ENCODE measurements at places on chromosomes 3 and 15.
A peak's percentile ranks its signal among the peaks of the same experiment; 100 is the strongest.

GRCh38 chr15:73239564-73240215, 129.1 kb downstream of the HCN4 start:
- DNase-seq = no peak

GRCh38 chr3:123282461-123282860, 80.7 kb downstream of the SEC22A start:
- DNase-seq = no peak

DNA sequence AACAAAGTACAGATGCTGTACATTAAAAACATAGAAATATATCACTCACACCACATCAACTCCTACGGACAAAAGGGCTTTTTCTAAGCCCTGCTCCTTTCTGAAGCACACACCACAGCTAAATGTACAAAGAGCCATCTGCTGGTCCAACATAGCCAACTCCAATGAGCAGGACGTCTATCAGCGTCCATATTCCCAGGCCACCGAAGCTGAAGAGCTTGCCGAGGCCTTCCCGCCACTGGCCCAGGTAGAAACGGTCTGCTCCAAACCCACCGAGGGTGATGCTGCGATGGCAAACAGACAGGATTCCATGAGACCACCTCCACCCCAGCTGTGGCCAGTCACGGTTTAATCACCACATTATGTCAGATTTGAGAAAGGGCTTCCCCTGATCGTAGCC, 9.8 kb downstream of the TM2D3 start:
- no peak for DNase-seq

GRCh38 chr3:3560591-3561311, 238.5 kb upstream of the LRRN1 start:
- DNase-seq = no peak

DNA sequence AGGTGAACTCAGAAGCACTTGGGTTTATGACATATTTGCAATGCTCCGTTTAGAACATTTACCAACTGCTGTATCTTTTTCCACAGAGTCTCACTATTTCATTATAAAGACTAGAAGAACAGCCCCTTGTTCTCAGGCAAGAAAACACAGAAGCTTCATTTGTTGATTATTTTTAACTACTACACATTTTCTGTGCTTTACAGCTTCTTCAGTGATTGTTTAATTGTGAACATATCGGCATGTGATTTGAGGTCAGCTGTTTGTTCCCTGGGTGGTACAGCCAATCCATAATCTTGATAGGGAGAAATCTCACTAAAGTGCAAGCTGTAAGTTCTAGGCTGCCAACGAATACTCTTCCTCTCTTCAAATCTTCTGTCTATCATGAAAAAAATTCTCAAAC, 31.0 kb upstream of the DLG1 start:
- DNase-seq = no peak

- DNase-seq = no peak
These were observed 55.7 kb downstream of the SPSB4 start for GRCh38 chr3:141106842-141107241.

DNA sequence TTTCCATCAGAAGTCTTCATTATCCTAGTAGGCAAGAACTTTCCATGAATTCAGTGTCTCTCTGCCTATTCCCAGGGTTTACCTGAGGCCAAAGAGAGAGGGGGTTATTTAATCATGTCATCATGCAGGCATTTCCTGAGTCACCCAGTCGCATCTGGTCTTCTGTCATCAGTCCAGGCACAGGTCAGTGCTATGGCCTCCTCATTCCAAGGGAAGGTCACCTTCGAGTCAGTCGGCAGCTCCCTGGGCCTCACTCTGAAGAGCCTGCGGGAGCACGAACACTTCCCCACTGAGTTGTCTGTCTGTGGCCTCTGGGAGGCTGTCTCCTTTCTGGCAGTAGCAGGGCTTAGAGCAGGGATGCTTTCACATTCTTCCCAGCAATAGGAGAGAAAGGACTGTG, 26.2 kb upstream of the LRTM1 start:
- DNase-seq = peak; percentile 59

- DNase-seq = no peak
These were observed 131.8 kb upstream of the TOPAZ1 start for GRCh38 chr3:44109771-44110361.

DNA sequence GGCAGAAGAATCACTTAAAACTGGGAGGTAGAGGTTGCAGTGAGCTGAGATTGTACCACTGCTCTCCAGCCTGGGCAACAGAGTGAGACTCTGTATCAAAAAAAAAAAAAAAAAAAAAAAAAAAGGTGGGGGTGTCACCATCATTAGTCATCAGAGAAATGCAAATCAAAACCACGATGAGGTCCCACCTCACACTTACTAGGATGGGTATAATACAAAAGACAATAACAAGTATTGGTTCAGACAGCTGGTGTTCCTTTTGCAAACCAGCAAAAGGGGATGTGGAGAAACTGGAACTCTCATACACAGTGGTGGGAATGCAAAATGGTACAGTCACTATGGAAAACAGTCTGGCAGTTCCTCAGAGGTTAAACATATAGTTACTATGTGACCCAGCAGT, 78.7 kb upstream of the TSC22D2 start:
- no peak for DNase-seq

GRCh38 chr3:36697229-36698001, 66.9 kb downstream of the DCLK3 start:
- DNase-seq = no peak

DNA sequence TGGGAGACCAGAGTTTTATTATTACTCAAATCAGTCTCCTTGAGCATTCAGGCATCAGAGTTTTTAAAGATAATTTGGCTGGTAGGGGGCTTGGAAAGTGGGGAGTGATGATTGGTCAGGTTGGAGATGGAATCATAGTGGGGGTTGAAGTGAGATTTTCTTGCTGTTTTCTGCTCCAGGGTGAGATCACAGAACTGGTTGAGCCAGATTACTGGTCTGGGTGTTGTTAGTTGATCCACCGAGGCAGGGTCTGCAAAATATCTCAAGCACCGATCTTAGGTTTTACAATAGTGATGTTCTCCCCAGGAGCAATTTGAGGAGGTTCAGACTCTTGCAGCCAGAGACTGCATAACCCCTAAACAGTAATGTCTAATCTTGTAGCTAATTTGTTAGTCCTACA, 141.0 kb downstream of the OTOL1 start:
- DNase-seq = no peak

- DNase-seq = no peak
These were observed 213.9 kb downstream of the TP63 start for GRCh38 chr3:189845069-189845468.

GRCh38 chr3:5220193-5220592, 32.7 kb downstream of the EDEM1 start:
- DNase-seq = no peak

DNA sequence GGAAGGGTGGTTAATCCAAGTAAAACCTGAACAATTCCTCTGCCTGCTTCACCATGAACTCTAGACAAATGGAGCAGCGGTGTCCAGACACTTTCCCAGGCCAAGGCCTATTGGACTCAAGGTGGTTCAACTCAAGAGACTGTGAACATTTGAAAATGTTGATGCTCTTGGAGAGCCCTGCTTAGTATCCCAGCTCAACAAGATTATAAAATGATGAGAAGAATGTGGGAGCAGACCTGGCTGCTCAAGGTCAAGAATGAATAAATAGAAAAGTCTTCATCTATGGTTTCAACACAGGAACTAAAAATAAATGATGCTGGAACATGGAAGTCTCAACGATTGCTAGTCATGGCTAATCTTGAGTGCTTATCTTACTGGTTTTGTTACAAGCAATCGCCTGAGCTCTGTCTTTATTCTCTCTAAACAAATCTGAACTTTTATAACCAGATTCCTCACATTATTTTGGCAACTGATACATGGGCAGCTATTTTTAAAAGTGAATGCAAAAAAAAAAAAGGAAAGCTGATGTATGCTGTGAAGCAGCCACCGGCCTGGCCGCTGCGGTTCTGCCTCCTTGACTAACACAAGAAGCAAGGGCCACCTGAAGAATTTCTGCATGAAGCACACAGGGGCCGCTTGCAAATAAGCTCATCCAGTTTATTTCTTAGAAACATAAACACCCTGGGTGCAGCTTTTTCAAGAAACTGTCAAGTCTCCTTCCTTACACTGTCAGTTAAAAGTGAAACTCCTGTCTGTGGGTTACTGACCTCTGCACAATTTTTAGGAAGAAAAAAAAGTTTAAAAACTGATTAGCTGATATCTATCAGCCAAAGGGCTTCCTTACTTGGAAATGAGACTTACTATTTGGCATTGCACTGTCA, 120.1 kb upstream of the ARHGEF3 start:
- no peak for DNase-seq

GRCh38 chr3:142450189-142450588, 2.4 kb upstream of the XRN1 start:
- DNase-seq = no peak

- no peak for DNase-seq
These were observed 169.9 kb upstream of the CTNNB1 start for GRCh38 chr3:41029356-41029755.

GRCh38 chr3:120569222-120570057, 26.7 kb upstream of the NDUFB4 start:
- DNase-seq = no peak

DNA sequence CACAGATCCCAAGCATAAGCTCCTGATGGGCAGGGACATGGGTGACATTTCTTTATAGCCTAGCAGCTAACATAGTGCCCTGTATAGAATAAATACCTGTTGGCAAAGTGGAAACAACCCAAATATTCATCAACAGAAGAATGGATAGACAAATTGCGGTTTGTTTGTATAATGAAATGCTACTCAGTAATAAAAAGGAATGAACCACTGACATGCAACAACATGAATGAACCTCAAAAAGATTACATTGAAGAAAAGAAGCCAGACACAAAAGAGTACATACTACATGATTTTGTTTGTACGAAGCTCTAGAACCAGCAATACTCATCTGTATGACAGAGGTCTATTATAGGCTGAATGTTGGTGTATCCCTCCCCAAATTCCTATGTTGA, 33.6 kb upstream of the GALNT15 start:
- DNase-seq = no peak

DNA sequence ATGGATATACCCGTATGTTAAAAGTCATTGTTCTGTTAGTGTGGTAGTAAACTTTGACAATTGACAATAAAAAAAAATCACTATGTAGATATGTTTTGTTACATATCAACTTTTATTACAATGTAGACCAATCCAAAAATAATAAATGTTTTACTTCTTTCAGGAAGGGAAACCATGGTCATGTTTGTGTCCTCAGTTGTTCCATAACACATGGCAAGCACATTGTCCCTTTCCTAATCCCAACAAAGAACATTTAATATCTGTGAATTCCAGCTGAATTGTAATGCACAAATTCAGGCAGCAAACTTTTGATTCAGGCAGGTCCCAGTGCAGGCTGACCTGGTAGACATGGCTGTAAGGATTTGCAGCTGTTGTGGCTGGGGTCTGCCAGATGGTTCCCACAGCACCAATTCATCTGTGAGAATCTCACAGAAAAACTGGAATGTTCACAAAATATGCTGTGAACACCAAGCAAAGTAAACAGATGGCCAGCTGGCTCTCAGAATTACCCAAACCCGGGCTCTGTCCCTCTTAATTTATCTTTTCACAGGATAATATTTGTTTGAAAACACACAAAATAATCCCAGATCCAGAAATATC, 1.9 kb upstream of the SPG21 start:
- DNase-seq = no peak

- DNase-seq = no peak
These were observed 133.5 kb upstream of the GADL1 start for GRCh38 chr3:31027914-31028313.

DNA sequence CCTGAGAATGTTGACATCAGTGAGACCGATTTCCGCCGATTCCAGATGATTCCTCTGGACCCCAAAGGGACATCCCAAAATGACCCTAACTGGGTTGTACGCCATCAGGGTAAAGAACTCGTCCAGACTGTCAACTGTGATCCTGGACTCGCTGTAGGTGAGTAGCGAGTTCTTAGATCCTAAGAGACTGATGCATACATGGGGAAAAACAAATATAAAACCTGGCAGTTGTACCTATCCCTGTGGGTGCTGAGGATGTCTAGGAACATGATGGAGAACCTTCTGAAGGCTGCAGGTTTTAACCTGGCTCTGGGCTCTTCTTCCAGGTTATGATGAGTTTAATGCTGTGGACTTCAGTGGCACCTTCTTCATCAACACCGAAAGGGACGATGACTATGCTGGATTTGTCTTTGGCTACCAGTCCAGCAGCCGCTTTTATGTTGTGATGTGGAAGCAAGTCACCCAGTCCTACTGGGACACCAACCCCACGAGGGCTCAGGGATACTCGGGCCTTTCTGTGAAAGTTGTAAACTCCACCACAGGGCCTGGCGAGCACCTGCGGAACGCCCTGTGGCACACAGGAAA, 12.3 kb downstream of the THBS1 start:
- DNase-seq = no peak

DNA sequence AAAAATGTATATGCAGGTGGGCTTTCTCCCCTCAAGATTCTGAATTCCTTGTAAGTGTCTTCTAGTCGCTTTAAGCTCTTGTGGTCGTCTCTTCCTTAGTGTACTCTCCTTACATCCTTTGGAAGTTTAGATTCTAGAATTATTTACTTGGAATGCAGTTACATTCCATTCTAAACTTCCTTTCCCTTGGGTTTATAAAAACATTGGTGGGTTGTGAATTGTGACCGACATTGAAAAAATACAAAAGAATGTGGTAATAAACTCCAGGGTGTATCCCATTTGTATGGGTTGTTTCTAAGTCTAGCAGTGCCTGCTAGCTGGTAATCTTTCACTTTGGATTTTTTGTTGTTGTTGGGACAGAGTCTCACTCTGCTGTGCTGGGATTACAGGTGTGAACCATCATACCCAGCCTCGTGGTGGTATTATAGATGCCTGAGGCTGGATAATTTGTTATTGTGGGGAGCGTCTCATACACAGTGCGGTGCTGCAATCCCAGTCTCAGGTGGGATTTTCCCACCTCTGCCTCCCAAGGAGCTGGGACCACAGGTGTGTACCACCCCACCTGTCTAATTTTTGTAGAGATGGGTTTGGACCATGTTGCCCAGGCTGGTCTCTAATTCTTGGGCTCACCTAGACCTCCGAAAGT, 9.1 kb downstream of the CHD2 start:
- no peak for DNase-seq

GRCh38 chr15:71136159-71136783, 21.0 kb downstream of the THSD4 start:
- peak; percentile 99 for DNase-seq

GRCh38 chr3:106719077-106719476, 658.2 kb upstream of the CCDC54 start:
- no peak for DNase-seq

DNA sequence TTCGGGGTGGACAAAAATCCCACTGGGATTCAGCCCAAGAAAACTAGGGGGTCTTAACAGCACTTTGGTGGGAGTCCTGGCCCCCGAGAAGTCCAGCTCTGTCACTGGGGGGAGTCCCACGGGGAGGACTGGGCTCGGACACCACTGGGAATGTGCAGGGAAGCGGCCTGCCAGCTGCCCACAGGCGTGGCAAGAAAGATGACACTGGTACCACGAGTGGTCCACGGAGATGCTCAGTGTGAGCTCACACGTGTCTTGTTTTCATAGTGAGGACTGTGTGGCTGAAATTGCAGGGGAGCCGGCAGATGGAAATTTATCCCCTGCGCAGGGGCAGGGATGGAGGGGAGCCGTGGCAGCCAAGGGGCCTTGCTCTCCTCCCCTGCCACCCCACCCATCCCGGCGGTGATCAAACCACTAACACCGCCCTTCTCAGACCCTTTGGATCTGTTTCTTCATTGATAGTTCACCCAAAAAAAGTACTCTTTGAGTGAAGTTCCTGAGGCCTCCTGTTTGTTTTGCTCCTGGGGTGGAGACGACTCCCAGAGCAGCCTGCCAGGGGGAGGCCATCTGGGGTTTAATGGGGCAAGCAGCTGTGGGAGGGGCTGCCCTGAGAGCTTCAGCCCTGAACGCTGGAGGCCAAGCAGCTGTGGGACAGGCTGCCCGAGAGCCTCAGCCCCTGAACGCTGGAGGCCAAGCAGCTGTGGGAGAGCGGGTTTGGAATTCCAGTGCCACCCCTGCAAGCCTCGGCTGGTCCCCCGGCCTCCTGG, 130.9 kb downstream of the LRRK1 start:
- DNase-seq = no peak
